Gastrocnemius medialis (tissue), 4 donors: ENCODE measurements at places on chromosomes 1 and 21.

- no peak for DNase-seq
These were observed 8.6 kb upstream of the IFNAR1 start for GRCh38 chr21:33315946-33316710.

- DNase-seq = no peak
These were observed 11.4 kb upstream of the KCNA2 start for GRCh38 chr1:110617589-110617988.

DNA sequence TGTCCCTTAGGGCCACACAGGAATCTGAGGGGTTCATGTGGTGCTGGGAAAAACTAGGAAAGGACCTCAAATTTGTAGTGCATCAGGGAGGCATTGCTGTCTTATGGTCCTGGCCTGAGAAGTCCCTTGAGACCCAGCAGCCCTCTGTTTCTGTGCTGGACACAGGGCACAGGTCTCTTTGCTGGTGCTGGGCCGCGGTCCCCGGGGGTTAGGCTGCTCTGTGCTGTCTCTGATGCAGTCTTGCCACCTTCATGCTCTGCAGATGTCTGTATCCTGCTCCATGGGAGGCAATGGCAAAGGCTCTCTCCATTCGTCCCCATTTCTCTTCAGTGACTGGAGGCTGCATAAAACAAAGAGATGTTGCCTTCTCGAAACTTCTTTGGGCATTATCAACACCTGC is 13.0 kb downstream of the EDARADD start:
- no peak for DNase-seq

DNA sequence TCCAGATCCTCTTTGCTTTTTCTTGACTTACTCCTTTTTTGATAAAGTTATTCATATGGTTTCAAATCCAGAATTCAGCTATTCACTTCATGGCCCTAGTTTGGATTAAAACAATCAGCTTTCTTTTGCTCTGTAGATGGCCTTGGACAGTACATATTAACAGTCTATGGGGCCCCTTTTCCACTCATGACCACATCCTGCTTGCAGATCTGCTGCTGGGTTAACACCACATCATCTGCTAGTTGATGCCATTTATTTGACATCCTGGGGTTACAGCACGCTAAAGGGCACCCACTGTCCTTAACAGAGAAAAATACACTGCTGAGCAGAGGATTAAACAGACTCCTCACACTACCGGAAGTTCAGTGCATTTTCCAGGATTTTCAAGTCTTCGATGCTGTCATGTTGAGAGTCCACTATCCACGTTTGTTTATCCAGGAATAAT is 941 bp upstream of the IFI16 start:
- DNase-seq = no peak

- DNase-seq = no peak
These were observed 132.4 kb downstream of the ROR1 start for GRCh38 chr1:63906047-63906704.

GRCh38 chr21:24594082-24594481 is 1013.2 kb downstream of the MRPL39 start:
- DNase-seq = no peak
